ENCODE measurements at places on chromosomes 1 and 21.

DNA sequence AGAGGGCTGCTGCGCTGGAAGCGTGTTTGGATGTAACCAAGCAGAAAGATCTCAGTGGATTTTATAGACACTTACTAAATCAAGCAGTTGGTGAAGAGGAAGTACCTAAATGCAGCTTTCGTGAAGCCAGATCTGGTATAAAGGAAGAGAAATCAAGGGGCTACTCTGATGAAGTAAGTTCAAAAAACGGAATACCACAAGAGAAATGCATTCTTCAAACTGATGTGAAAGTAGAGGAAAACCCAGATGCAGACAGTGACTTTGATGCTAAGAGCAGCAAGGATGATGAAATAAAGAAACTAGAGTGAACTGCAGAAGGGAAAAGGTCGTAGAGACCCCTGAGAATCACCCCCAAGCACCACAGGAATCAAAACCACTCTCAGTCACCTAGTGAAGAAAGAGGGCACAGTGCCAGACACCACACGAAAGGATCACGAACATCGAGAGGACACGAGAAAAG lies 40.8 kb upstream of the NEXN start:
- DNase-seq, result no peak

- no peak for DNase-seq
Measured at GRCh38 chr1:234934611-234935033, 194.0 kb downstream of the TOMM20 start.

- DNase-seq, result no peak
Measured at GRCh38 chr1:119372503-119373086, 4.0 kb downstream of the HAO2 start.

DNA sequence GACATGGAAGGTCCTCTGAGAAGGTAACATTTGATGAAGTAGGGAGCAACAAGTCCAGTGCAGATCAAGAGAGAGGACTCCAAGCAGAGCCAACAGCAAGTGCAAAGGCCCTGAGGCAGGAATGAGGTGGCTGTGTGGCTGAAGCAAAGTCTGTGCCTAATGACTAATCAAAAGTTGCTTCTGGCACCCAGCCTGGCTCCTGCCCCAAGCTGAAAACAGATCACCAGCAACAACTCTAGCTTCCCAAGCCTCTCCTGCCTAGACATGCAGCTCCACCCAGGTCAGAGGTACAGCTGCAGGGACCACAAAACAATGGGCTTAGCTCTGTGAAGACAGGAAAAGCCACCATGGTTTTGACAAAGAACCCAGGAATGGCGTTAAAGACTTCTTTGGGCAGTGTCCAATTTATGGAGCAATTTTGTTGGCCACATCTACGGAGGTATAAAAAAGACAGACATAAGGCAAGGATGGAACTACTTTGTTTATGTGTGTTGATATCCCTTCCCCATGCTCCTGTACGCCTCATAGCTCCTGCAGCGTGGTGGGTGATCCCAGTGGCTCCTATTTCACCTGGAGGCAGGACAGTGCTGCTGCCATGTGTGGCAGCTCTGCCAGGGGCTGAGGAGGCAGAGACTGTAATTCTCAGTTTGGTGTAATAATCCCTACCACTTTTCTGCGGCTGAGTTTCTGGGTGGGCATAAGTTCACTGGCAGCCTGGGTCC lies 26.4 kb upstream of the IGSF3 start:
- no peak for DNase-seq

DNA sequence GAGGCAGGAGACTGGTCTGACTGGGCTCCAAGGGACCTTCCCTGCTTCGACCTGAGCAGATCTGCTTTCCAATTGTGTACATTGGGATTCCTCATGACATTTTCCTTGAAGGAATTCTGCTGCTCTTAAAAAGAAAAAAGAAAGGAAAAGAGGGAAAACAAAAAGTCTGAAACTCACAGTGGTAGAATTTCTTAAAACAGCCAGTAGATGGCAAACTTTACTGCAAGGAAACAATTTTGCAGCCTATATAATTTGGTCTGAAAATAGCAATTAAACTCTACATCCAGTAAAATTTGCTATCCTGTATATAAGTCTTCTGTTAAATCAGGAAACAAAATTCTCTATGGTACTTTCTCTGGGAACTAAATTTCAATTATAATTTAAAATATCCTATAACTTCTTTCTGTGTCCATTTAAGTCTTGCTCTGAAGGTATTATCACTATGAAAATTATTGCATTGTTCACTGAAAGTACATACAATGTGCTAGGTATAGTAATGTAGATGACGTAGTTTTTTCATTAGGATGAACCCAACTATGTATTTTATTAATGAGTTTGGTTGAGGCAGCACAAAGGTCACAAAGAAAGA lies 59.8 kb downstream of the CRB1 start:
- no peak for DNase-seq

DNA sequence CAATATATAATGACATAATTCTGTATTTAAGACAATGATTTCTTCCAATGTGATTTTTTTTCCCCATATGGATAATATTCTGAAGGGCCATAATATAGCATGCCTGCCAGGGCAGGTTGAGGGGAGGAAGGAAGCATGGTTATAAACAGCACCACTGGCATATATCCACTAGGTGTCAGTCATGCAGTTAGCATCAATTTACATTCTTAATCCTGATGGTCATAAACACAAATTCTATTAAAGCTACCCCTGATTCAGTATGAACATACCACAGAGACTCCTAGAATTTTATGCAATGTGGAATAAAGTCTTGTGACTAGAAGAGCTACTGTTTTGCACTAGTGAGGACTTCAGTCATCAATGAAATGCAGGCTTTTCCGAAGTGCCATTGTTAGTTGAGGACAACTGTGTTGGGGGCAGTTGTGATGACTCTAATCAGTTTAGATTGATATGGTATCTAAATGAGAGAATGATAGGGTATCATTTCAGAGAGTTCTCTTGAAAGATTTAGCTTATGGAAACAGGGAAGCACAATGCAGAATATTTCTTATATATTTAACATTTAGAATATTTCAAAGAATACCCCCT lies 342.7 kb upstream of the NR5A2 start:
- peak; percentile 2 for DNase-seq

DNA sequence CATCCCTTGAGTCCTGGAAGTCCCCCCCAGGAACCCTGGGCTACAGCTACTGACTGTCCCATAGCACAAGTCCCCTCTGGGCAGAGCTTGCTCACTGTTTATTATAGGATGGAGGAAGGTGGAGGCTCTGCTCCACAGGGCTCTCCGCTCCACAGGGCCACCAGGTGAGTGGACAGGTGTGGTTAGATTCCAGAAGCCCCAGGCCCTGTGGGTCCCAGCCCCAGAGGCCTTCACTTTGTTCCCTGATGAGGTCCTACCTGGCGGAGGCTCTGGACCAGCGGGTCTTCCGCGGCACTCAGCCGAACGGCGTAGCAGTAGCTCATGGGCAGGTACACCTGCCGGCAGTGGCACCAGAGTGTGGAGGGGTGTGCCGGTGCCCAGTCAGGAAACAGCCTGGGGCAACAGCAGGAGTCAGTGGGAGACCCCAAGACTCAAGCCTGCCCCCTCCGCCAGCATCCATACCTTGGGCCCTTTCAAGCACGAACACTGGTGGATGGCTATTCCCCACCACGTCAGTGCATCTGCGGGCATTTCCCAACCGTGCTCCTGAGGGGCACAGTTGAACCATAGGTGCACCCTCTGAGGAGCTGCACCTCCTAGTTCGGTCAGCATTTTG lies 12.3 kb downstream of the LSS start:
- no peak for DNase-seq

- no peak for DNase-seq
Measured at GRCh38 chr1:17187051-17187450, 17.9 kb upstream of the PADI1 start.

DNA sequence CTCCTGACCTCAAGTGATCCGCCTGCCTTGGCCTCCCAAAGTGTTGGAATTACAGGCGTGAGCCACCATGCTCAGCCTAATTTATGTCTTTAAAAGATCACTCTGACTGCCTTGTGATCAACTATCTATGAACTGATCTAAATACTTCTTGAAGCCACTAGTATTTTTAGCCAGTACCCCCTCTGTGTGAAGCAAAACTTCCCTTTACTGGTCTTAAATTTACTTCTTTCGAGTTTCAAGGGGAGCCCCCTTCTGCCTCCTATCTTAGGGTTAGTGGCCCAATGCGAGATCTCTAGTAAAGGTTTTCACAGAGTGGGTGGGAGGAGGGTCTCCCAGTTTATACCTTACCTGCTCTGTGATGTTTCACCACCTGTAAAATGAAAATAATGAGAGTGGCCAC lies 66.1 kb upstream of the RPL11 start:
- no peak for DNase-seq

DNA sequence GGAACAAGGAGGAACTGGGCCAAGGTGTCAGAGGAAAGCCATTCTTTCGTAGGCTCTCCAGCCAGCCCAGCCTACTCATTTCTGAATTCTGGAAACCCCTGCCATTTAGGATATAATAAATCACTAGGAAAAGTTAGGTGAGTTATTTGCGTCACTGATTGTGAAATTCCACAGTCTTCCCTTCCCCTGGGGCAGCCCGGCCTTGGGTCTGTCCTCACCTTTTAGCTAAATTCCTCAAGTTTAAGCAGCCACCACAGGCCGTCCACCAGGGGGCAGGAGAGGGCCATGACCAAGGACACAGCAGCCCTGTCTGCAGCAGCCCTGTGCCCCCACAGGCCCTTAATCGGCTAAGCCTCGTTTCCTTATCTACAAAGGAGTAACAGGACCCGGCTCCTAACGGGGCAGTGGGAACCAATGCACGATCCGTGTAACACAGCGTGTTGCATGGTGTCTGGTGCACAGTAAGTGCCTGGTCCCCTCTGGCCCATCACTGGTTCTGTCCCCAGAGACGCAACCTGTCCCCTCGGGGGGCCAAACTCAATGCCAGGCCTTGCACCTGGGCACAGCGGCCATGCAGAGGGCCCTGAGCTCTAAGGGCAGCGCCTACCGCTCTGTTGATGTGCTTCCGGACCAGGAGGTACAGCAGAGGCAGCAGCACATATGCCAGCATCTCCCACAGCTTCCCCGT lies 18.1 kb downstream of the GPR157 start:
- DNase-seq, result peak; percentile 81

GRCh38 chr1:51610637-51611036 lies 6.3 kb upstream of the OSBPL9 start:
- DNase-seq, result no peak

DNA sequence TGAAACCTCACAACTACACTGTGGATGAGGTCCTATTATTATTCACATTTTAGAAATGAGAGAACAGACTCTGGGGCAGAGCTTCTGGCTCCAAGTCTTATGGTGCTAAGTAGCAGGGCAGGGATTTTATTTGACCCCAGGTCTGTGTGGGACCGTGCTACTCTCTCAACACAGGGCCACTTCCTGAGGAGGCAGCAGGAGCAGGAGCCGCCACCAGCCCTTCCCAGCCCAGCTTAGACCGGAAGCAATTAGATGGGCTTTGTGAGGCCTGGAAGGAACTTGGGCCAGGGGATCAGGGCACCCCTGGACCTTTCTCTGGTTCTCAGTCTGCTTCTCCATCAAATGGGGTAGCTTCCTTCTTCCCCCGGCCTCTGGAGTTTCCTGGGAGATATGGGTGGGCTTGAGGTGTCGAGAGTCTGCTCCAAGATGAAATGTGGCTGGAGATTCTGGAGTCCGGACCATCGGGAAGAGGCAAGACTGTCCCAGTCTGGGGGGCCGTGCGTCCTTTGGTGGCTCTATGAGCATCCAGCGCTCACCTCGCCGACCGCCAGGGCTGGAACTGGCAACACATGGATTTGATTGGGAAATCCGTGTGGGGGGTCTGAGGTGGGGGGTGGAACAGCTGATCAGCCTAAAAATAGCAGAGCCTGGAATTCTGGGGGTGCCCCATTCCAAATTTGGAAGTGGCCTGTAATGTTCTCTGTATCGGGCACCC lies 136.8 kb downstream of the FOXD2 start:
- no peak for DNase-seq

DNA sequence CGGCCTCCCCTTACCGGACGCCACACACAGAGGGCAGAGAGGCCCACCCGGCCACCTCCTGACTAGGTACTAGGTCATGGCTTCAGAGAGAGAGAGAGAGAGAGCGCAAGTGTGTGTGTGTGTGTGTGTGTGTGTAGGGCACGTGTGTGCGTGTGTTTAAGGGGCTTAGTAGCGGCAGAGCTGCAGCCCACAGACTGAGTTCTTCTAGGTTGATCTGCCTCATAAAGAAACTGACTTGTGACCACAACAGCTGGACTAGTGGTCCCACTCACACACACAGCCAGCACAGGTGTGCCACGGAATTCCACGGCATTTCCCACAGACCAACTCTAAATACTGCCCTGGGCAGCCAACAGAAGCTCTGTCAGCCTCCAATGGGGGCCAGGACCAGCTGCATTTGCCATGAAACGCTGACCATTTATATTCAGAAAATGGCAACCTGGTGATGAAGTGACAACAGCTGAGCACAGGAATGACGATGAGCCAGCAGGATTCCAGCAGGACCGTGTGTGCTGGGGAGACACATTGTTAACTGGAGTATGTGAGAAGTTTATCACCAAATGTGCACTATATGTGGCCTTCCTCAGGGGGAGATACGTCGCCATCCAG lies 38.8 kb upstream of the GPR153 start:
- DNase-seq, result no peak

DNA sequence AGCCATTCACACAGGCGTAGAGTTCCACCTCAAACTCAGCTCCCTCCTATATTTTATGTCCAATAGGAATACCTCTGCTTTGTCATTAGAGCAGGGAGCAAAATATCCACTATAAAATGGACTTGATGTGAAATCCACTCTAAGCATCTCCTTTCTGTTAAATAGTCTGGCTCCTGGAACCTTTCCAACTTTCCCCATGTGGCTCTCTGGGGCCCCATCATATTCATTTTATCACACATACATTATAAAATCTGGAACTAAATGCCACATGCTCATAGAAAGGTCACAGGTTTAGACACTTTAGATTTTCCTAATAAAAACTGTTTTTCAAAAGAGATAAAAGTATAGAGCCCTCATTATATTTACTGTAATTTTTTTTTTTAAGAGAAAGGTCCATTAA lies 82.1 kb downstream of the PTPN14 start:
- DNase-seq, result no peak

DNA sequence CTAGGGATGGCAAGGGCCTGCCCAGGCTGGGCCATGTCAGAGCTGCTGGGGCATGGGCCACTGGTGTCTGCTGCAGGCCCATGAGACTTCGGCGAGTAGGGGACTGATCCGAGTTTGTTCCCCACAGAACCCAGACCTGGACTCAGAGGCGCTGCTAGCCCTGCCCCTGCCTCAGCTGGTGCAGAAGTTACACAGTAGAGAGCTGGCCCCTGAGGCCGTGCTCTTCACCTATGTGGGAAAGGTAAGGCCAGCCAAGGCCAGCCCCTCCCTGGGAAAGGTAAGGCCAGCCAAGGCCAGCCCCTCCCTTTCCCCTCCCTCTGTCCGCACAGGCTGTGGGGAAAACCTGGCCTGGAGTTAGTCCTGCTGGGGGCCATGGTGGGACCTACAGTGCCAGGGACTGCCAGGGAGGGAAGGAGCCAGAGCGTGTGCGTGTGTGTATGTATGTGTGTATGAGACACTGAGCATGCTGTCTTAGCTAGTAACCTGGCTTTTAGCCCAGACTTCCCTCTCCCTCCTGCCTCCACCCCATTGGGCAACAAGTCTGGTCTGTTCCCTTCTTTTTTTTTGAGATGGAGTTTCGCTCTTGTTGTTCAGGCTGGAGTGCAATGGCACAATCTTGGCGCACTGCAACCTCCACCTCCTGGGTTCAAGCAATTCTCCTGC lies 8.0 kb downstream of the FAAH start:
- no peak for DNase-seq
